NCI-H2081 (cell line): ENCODE measurements at places on chromosomes 11 and 22.
A peak's percentile ranks its signal among the peaks of the same experiment; 100 is the strongest.

- no peak for DNase-seq
Measured at GRCh38 chr11:127943152-127943551, 644.2 kb downstream of the ETS1 start.

DNA sequence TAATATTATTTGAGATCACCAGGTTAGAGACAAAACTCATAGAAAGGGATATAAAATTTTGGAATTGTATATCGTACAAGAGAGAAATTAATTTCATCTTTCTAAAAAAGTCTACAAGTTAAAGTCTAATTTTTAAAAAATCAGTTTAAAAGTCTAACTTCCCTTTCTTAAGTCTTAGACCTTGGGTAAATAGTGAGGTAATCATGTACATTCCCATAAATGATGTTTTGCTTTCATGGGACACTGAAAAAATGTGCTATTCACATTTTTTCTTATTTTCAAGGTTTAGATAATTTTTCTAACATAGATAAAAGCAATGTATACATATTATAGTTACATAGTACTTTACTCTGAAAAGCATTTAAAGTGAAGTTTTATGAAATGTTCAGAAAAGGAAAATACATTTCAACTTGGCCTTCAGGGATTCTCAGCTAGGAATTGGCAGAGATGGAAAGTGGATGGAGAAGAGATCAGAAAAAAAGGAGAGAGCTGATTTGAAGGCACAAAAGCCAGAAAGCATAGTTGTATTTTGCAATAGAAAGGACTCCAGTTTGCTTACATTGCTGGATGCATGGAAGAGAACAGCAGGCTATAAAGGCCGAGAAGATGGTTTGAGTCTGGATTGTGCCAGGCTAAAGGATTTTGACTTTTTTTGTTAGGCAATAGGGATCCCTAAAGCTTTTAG is 194.0 kb downstream of the CASP12 start:
- no peak for DNase-seq

- no peak for DNase-seq
Measured at GRCh38 chr11:24390762-24391161, 106.1 kb upstream of the LUZP2 start.

- DNase-seq = no peak
Measured at GRCh38 chr11:79264284-79264683, 176.5 kb downstream of the TENM4 start.

DNA sequence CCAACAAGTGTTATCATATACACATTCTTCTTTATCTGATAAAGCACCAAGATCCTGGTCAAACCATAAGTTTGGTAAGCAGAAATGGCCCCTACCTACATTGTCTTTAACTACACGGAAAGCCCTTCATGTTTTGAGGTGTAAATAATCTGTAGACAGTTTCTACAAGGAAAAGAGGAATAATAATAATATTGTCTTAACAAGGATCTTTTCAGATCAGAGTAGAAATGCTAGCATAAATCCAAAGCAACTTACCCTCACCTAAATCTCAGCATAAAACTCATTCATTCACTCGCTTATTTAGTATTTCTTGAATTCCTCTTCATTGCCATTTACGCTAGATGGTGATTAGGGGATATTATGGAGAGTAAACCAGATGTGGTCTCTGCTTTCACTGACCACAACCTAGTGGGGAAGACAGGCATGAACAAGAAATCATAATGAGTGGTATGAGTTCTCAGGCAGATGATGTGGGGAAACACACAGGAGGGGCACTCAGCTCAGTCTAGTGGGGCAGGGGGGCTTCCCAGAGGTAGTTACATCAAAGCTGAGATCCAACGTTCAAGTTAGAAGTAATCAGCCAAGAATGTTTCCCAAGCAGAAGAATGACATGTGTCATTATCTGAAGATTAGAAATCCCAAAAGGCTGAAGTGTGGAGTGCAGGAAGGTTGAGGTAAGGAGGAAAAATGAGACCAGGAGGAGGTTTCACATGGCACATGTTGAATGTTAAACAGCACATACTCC is 65.4 kb upstream of the ZC3H12C start:
- no peak for DNase-seq

DNA sequence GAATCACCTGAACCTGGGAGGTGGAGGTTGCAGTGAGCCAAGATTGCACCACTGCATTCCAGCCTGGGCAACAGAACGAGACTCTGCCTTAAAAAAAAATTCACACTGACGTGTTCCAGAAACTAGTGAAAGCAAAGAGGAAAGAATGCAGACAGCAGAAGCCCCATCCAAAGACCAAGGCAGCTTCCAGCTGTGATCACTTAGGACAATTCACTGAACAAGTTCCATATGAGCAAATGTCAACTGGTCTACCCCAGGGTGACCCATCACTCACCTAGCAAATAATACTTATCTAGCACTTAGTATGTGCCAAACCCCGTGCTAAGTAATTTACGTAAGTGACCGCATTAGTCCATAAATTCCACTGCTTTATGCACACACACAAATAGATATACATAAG is 138.9 kb downstream of the LARGE1 start:
- DNase-seq = no peak

DNA sequence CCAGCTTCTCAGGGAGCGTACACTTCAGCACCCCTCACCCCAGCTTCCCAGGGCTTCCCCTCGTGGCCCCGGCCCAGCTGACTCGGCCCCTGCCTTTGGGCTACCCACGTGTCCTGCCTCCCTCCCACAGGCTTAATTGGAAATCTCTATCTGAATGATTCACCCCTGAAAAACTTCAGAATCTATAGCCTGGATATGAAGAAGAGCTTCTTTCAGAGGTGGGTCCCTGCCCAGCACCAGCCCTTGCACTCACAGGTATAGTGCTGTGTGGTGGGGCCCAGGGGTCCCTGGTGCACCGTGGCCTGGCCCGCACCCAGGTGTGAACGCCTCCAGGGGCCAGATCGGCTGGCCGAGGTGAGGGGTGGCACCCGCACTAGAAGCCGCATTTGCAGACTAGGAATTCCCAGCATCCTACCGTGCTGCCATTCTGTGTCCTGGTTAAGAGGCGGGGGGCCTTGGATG is 38.4 kb downstream of the B3GAT1 start:
- no peak for DNase-seq

GRCh38 chr11:79101656-79102055 is 339.2 kb downstream of the TENM4 start:
- no peak for DNase-seq

DNA sequence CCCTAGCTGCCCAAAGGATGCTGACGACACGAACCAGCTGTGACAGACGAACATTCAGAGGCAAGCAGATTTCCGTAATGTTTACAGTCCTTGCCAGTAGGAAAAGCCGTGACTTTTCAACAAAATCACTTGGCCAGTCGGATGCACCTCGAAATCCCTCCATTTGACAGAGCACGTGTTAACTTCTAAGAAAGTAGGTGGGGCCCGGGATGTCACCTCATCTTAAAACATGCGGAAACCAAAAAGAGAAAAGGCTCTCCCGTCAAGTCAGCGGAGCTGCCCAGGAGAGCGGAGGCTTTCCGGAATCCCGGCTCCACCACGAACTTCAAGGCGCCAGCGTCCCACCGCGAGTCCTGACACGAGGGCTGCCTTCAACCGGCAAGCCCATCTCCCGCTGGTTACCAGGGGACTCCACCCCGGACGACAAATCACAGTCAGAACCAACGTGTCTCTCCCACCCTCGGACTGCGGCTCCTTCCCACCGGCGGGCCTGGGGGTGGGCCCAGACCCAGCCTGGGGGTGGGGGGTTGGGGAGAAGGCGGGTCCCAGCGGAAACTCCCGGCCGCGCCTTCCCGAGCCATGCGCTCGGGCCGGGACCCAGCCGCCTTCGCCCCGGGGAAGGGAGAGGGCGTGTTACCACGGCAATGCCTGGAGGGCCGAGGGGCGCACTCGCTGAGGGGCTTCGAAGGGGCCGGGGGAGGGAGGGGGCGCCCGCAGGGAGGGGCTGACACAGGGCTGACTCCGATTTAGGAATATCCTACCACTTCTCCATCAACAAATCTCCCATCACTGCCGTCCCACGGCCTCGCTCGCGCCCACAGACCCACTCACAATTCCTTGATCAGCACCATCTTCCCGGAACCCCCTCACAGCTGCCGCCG is 475 bp downstream of the PITPNB start:
- DNase-seq = peak; percentile 40

- DNase-seq = no peak
Measured at GRCh38 chr11:12433571-12434324, 56.4 kb downstream of the PARVA start.

DNA sequence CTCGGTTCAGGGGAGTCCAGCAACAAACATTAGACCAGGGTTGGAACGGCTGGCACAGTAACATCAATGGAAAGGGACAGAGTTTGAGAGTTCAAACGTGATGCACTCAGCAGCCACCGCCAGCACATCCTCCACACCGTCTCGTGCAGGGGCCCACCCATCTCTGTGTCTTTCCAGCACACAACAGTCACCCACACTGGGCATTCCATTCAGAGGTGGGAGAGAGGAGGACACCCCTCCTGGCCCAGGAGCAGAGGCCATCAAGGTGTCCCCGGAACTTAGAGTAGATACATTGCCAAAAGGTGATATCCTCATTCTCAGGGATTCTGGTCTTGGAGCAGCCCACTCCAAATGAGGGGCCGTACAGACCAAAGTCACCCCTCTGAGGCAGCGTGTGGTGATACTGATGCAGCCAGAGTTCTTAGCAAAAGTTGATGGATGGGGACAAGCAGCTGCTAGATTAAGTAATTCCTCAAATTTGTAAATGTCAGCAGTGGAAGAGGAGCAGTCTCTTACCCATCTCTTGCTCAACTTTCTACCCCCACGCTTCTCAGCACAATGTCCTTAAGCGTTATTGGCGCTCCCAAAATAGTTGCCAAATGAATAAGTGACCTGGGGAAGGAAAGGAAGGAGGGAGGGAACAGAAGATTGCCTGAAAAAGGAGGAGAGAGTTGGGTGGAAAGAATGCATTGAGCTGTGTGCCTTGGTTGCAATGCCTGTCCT is 5.5 kb downstream of the SNAP29 start:
- no peak for DNase-seq

DNA sequence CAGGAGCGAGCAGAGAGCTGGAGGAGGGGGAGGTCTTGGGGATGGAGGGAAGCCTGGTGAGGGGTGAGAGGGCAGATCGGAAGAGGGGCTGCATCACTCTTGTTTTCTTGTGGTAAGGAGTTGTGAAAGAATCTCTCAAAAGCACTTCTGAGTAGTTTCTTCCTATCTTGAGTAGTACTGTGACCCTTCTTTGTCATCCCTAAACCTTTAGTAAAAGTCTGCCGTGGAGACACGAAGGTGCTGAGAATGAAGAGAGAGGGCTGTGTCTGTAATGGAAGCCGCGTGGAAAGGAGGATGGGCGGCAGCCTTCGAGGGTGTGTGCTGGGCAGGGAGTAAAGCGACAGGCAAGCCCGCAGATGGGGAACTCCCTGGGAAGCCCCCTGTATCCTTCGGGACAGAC is 237.8 kb downstream of the TBC1D22A start:
- DNase-seq = no peak

GRCh38 chr11:134521001-134521400 is 109.0 kb upstream of the B3GAT1 start:
- DNase-seq = no peak

DNA sequence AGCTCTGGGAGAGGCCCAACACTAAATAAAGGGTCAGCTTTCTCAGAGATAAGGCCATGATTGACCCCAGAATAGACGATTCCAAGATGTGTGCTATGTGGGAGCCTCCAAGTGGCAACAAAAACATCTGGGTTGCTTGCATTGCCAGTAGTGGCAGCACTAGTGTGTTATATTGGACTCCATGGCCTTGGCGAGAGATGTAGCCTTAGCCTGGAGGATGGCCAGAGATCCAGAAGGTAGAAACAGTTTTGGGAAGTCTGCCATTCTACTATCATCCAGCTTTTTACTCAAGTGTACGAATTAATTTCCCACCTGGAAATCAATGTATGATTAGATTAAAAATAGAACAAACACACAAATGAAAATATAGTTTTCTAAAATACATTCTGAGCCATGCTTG is 3.0 kb downstream of the OR8D4 start:
- DNase-seq = no peak

GRCh38 chr11:9091044-9091922 is at the start of gene SCUBE2:
SCUBE2 (minus strand) TSS chr11:9091599; CDS start chr11:9091528, 71 bp downstream.
- no peak for DNase-seq

GRCh38 chr22:36347094-36347493 is 40.7 kb downstream of the MYH9 start:
- no peak for DNase-seq

DNA sequence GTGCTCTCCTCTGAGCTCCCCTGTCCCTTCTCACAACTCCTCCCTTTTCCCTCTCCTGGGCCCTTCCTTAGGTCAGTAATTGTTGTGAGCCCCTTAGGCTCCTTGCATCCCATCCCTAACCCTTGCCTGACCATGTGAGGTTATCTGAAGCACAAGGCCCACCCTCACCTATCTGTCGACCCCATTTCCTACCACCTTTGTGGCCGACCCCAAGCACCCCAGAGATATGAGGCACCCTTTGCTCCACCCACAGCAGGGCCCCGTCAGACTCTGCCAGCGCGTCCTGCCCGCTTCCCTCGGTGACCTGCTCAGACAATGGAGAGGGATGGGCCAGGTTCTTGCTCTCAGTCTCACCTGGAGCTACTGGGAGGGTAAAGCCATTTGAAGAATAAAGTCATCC is 1.3 kb downstream of the GNG3 start:
- DNase-seq = peak; percentile 25

DNA sequence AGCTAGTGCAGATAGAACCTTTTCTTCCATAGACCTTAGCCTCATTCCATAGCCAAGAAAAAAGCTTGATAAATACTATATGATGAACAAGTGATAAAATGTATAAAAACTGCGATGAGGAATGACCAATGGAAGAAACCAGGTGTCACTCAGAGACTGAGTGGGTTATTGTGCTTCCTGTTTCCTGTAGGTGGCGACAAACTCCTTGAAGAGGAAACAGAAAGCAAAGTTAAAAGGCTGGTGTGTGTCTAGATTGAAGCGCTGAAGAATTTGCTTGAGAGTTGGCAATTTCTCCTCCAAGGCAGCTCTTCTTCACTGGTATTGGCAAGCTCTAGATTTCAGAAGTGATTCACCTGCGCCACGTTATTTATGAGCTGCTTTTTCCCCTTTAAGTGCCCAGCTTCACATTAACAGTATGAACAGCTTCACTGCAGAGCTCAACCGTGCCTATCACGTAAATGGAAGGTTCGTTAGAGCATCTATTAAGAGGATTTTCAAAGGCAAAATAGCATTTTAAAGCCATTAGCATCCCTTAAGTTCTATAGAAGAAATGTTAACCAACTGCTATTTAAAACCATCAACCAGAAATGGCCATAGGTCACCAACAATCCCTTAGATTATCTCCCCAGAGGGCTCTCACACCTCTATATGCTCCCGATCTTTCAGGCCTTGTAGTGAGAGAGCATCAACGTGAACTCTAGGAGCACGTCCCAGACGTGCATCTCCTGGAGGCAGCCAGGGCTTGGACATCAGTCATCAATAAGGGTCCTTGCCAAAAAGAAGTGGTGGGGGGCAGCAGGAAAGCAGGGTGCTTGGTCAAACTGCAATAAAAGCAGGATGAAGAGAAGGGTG is 179.4 kb downstream of the CADM1 start:
- DNase-seq = peak; percentile 84

GRCh38 chr11:124863826-124864165 is 1.4 kb upstream of the ROBO3 start:
- DNase-seq = no peak
